ENCODE measurements at places on chromosomes 3 and 15.
A peak's percentile ranks its signal among the peaks of the same experiment; 100 is the strongest.

DNA sequence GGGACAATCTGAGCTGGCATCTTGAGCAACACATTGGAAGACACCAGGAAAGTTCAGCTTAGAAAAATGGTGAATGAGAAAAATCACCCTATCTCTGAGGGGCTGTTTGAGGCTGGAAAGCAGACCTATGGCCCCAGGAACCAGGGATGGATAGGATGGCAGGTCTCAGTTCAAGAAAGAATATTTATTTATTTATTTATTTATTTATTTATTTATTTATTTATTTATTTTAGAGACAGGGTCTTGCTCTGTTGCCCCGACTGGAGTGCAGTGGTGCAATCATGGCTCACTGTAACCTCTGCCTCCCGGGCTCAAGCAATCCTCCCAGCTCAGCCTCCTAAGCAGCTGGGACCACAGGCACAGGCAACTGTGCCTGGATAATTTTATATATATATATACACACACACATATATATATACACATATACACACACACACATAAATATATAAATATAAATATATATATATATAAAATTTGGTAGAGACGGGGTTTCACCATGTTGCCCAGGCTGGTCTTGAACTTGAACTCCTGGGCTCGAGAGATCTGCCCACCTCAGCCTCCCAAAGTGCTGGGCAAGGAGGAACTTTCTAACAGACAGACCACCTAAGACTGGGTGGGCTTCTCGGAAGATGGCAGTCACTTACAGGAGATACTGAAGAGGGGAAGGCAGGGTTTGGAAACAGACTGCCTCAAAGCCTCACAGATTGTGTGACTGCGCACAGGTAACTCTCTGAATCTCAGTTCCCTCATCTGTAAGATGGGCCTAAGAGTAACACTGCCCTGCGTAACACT, 29.7 kb downstream of the CCDC13 start:
- DNase-seq: no peak

DNA sequence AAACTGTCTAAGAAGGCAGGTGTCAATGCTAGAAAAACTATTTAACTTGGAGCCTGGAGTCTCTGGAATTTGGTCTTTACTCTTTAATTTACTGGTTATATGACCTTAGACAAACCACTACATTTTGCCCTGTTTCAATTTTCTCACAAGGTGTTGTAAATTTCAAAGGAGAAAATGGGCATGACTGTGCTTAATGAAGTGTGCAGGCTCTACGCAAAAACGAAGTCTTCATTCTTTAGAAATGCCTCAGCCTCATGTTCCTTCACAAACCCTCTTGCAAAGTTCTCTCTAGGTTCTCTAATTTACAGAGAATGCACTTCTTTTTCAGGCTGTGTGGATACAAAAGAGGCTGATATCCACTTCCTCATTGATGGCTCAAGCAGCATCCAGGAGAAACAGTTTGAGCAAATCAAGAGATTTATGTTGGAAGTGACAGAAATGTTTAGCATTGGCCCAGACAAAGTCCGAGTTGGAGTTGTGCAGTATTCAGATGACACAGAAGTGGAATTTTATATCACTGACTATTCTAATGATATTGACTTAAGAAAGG, 39.1 kb downstream of the COL6A5 start:
- DNase-seq: no peak

- no peak for DNase-seq
Measured at GRCh38 chr3:144708437-144708836, 736.8 kb downstream of the DIPK2A start.

DNA sequence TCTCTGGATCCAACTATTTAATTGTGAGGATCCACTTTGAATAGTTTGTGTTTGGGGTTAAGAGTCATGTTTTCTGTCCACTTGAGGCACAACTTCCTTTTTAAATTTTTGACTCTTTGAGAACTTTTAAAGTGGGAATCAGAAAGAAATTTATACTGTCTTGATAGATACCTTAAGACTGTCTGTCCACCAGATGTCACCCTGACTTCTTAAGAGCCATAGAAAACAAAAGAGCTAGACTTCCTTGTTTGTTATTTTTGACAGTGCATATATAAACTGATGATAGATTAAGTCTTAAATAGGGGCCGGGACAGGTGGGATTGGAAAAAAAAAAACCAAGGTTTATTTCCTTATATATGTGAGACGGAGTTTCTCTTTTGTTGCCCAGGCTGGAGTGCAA, 52.1 kb upstream of the WDR72 start:
- DNase-seq: no peak

DNA sequence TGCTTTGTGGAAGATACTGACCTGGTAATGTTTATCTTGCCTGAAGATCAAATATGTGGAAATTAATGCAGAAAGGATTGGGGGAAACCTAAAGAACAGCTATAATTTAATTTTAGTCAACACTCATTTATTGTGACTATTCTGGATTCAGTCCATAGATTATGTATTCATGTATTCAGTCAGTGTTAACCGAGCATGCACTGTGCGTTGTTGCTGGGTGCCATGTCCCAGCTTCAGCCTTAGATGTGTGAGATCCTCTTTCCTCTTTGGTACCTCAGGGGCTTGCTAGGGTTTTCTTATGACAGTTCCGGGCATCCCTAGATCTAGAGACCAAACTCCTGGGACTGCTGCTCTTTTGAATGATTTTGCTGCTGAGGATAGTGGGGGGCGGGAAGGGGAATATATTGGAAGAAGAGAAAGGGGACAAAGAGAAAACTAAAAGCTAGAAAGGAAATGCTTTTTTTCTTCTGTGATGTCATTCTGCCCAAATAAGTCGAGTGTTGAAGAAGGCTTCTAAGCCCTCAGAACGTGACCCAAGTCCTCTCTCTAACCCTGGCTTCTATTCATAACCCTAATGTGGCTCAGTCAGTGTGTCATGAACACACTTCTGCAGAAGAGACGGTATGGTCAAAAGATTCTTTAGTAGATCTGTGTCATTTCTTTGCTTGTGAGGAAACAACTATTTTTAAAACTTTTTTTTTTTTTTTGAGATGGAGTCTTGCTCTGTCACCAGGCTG, 33.5 kb downstream of the STARD9 start:
- DNase-seq: no peak

GRCh38 chr15:86231864-86232721, 152.4 kb downstream of the AGBL1 start:
- no peak for DNase-seq

GRCh38 chr3:113948015-113948917, 453 bp downstream of the ZDHHC23 start:
- peak; percentile 31 for DNase-seq

- no peak for DNase-seq
Measured at GRCh38 chr3:37635251-37635650, 226.4 kb upstream of the CTDSPL start.

DNA sequence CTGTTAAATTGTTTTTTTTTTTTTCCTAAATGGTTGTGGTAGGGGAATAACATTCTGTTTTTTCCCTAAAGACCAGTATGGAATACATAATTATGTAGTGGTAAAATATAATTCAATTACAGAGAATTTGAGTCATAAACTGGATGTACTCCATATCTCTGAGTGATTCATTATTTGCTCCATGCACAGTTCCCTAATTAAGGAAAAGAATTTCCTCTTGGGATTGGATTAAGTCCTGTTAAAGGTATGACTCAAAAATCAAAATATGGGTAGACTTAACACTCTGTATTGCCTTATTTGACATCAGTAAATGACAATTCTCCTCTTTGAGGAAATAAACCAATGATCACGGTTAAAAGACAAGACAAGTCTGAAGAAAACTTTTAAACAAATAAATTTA, 78.0 kb upstream of the KCNH8 start:
- no peak for DNase-seq

DNA sequence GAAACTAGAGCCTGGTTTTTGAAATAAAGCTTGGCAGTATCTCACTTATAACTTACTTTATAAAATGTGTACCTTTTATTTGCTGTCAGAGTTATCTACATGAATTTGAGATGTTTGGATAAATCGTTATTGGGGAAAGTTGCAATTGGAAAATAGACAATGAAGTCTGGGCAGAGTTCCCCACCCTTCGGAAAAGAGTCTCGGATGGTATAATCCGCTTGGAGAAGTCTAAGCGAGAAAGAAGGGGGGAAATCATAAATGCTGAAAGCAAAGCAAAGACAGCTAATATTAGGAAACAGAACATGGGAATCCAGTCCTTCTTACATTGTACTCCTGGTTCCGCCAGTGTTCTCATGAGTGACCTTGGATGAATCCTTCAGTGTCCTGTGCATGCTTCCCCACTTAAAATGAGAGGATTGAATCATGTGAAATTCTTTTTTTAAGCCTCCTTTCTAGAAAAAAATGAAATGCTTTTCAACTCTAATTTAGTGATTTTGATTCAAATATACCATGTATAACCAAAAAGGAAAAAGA, 162.4 kb downstream of the ATG7 start:
- DNase-seq: no peak

DNA sequence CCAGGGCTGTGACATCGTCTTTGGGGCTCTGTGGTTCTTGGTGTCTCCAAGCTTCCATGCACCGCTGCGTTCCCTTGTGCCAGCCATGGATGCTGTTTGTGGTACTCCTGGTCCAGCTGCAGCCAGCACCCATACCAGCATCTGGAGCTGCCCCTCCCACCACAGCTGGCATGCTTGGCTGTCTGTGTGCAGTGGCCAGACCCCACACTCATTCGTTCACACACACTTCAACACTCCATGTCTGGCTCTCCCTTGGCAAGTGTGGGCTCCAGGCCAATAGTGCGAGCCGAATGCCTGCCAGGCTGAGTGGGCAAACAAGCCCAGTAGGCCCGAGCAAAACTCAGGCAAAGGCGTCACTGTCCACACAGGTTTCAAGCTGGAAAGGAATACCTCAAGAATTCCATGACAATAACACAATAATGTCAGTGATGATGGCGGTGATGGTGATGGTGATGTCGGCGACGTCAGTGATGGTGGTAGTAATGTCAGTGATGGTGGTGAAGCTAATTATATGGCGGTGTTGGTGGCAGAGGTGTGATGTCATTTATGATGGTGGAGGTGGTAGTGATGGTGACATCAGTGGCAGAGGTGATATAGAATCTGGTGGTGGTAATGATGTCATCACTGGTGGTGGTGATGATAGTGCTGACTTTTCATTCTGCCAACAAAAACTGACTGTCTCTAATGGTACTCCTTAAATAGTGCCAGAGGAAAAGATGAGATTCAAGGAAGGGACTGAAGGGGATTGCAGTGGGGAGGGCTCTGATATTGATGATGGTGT, 19.3 kb downstream of the TBC1D21 start:
- no peak for DNase-seq

DNA sequence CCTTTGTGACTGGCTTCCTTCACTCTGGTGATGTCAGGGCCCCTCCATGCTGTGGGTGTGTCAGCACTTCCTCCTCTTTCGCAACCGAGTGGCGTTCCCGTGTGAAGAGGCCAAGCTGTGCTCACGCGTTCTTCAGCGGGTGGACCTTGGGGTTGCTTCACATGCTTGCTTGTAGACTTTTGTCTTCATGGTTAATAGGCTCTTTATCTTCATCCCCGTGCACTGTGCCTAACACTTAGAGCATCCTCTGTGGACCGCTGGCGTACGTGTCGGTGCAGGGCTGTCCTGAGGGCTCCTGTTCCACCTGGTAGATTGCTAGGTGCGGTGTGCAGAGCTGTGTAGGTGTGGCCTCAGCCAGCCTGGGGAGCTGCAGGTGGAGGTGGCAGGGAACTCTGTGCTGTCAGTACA, 182.3 kb downstream of the OR4M2 start:
- no peak for DNase-seq

- no peak for DNase-seq
Measured at GRCh38 chr3:159872374-159873109, 116.1 kb upstream of the IL12A start.

DNA sequence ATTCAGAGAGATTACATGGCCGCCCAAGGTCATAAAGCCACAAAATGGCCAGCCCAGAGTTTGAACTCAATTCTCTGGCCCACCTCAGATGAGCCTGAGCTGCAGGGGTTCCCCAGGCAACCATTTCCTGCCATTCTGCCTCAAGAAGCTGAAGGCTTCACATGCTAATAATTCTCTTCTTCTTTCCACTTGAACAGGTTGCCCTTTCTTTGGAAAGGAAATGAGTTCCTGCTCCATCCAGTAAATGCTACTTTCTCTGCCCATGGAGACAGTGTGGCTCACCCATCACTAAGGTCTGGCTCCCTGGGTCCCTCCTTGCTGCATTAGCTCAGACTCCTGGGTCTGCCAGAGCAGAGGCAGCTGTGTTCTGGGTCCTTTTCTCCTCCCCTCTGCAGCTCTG, 48.2 kb downstream of the TRIM42 start:
- DNase-seq: no peak

GRCh38 chr15:47588958-47589357, 128.3 kb upstream of the SEMA6D start:
- DNase-seq: no peak

DNA sequence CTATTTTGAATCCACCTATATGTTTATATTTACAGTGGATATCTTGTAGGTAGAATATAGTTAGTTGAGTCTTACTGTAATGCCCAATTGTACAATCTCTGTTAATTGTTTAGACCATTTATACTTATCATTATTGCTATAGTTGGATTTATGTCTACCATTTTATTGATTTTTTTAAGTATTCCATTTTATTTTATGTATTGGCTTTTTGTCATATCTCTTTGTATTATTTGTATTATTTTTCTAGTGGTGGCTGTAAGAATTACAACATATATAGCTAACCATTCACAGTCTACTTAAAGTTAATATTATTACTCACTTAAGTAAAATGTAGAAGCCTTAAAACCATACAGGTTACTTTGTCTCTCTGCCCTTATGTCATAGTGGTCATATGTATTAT, 46.1 kb downstream of the SLC2A2 start:
- no peak for DNase-seq

DNA sequence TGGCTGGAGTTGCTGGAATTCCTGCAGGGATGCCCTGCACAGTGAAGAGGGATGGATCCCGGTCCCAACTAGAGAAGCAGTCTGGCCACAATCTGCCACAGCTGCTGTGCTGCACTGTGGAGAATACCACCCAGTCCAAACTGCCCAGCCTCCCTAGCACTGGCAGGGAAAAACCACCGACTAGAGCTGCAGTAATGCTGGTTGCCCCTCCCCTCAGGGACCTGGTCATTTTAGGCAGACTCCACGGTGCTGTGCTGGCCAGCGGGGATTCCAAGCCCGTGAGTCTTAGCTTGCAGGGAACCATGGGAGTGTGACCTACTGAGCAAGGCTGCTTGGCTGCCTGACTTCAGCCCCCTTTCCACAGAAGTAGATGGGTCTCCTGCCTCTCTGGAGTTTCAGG, 478.0 kb upstream of the ATP11B start:
- DNase-seq: no peak

DNA sequence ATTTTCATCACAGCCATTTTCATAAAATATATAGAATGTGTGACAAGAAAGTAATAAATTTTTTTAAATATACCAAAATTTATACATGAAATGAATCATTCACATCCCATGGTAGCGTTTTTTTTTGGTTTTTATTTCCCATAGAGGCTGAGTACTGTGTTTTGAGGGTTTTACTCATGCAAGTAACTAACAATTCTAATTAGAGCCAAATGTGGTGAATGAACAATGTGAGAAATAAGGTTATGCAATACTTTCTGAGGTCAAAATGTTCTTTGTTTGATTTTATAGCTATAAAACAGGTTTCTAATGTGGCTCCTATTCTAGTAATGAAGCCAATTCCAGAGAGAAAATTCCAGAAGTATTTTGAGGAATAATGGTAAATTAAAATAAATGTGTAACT, 386.8 kb downstream of the TBC1D5 start:
- DNase-seq: no peak

Measured in NCI-H510A (cell line).